Activated CD4-positive, alpha-beta memory T cell treated with anti-CD3 and anti-CD28 coated beads, Interleukin-2, amount 10 ng/mL, durations not matched to agents 7 days and 5 days (primary cell): ENCODE measurements at places on chromosomes 3 and 15.
A peak's percentile ranks its signal among the peaks of the same experiment; 100 is the strongest.

- no peak for DNase-seq
Measured at GRCh38 chr15:61633951-61634350, 404.8 kb upstream of the RORA start.

DNA sequence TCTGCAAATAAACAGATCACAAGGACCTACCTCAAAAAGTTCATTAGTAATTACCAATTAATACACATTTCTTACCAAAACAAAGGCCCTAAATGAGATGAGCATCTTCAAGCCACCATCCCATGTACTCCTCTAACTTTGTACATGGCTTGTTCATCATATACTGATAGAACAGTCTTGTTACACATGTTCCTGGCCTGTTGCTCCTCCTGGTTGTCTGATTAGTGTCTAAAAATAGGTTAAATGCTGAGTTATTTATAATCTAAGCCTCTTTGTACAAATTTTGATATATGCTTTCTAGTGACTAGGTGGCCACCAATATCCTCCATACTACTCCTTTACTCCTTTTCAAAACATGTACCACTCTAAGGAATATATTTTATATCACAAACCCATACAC, 25.0 kb downstream of the TBC1D5 start:
- DNase-seq: no peak

DNA sequence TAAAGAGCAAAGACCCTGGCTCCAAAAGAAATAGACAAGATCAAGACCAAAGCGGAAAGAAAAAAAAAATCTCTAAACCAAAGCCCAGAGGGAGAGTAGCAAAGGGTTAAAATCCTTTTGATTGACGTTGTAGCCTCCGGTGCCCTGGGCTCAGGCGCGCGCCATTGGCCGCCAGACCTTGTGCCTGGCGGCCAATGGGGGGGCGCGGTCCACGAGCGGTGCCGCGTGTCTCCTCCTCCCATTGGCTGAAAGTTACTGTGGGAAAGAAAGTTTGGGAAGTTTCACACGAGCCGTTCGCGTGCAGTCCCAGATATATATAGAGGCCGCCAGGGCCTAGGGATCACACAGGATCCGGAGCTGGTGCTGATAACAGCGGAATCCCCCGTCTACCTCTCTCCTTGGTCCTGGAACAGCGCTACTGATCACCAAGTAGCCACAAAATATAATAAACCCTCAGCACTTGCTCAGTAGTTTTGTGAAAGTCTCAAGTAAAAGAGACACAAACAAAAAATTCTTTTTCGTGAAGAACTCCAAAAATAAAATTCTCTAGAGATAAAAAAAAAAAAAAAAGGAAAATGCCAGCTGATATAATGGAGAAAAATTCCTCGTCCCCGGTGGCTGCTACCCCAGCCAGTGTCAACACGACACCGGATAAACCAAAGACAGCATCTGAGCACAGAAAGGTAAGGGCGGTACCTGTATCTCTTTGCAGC, at the start of gene HES1:
TSS of gene HES1 (plus strand) at position 343 of the 713 bp plus-strand sequence. CDS start at position 576, 233 bp downstream.
- DNase-seq: peak; percentile 71

GRCh38 chr3:12025584-12025983, 21.4 kb downstream of the SYN2 start:
- no peak for DNase-seq

GRCh38 chr3:12445523-12446240, 38.6 kb upstream of the TSEN2 start:
- DNase-seq: no peak

DNA sequence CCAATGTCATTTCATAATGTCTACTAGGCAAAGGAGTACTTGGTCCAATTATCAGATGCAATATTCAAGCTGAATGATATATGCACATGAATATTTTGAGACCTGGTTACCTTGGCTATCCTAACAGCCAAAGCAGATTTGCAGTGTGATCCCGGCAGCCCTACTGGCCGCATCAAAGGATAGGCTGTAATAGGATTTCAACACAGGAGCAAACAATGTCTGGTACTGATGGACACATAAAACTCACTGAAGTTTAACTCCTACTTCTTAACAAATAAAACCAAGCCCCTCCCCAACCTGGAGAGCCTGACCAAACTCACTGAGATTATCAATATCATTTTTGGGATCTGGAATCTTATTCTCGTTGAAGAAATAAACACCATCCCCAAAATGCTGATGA, 130.2 kb downstream of the FOXP1 start:
- DNase-seq: no peak

DNA sequence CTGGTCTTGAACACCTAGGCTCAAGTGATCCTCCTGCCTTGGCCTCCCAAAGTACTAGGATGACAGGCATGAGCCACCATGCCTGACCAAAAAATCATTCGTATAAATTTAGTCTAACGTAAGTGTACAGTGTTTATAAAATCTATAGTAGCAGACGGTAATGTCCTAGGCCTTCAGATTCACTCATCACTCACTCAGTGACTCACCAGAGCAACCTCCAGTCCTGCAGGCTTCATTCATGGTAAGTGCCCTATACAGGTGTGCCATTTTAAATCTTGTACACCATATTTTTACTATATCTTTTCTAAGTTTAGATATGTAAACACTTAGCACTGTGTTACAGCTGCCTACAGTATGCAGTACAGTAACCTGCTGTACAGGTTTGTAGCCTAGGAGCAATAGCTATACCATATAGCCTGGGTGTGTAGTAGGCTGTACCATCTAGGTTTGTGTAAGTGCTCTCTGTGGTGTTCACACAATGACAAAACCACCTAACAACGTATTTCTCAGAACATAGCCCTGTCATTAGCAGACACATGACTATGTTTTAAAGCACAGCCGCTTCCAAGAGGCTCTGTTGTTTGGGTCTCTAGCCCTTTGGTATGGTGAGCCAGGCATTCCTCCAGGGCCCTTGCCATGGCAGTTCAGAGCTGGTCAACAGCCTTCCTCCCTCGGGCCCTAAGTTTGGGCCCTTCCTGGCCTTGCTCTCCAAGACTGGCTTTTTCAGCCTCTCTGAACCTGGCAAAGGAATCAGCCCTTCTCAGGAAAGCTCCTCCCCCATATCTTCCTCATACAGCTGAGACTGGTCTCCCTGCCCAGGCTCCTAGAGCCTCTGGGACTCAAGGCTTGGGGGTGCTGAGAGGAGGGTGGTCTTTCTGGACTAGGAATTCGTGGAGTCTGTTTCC, 1.9 kb upstream of the CCDC9B start:
- DNase-seq: no peak

- DNase-seq: no peak
Measured at GRCh38 chr3:58383904-58384303, 49.7 kb downstream of the PDHB start.

GRCh38 chr3:123783811-123784210, 100.3 kb downstream of the MYLK start:
- DNase-seq: no peak

- no peak for DNase-seq
Measured at GRCh38 chr3:52177701-52178042, 20.3 kb upstream of the ALAS1 start.

- DNase-seq: no peak
Measured at GRCh38 chr3:39376959-39377634, 6.1 kb upstream of the SLC25A38 start.

DNA sequence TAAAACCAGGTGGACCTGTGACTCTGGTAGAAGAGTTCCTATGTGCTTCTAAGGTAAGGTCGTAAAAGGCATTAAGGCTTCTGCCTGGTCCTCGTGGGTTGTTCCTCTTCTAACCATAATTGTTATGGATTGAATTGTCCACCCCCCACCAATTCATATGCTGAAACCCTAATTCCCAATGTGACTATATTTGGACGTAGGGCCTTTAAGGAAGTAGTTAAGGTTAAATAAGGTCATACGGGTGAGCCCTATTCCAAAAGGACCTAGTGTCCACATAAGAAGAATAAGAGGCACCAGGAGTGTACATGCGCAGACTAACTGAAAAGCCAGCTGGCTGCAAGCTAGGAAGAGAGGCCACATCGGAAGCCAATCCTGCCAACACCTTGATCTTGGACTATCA, 1.9 kb downstream of the ADPGK start:
- DNase-seq: no peak

- DNase-seq: no peak
Measured at GRCh38 chr15:31554261-31554660, 227.6 kb downstream of the KLF13 start.

DNA sequence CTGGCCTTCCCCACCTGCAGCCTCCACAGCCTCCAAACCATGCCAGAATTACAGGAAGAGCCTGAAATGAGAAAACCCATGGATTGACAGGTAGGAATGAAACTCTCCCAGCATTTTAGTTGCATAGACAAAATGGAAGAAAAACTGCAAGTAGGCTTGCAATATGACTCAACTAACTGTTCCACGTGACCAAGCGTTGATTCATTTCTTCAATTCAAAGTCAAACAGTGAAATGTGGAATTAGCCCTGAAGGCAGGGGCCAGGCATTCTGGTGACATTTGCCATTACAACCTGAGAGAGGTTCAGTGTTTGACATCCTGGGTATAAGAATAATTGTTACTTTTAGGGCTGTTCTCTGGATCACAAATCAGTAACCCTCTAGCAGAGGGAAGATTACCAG, 676.5 kb upstream of the CFAP20DC start:
- no peak for DNase-seq

DNA sequence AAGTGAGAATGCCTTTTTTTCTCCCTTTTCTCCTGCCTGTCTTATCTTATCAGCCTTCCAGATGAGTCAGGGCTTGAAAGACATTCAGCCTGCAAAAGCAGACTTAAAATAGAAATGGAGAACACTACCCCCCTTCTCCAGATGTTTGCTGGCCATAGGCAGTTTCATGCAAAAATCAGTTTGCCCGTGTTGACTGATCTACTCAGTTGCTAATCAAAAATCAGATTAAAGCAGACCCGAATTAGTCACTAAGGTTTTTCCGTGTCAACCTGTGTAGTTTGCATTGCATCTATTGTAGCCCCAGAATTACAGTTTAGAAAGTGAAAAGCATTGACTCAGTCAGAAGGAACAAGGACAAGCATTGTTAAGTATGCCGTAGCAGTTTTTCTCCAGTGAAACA, 56.2 kb downstream of the IL5RA start:
- no peak for DNase-seq

GRCh38 chr3:26081806-26082205, 291.9 kb downstream of the OXSM start:
- no peak for DNase-seq

- peak; percentile 40 for DNase-seq
Measured at GRCh38 chr3:122893282-122893681, 98.4 kb downstream of the SLC49A4 start.
